ENCODE measurements at places on chromosomes 1 and 21.

GRCh38 chr1:240189386-240189989 is 97.8 kb downstream of the FMN2 start:
- peak; percentile 30 for DNase-seq

GRCh38 chr21:43020177-43020576 is 45.8 kb downstream of the PKNOX1 start:
- no peak for DNase-seq

- DNase-seq = no peak
Measured at GRCh38 chr1:3072391-3073185, 3.6 kb downstream of the PRDM16 start.

- DNase-seq = no peak
Measured at GRCh38 chr1:236753516-236753915, 41.6 kb upstream of the MTR start.

DNA sequence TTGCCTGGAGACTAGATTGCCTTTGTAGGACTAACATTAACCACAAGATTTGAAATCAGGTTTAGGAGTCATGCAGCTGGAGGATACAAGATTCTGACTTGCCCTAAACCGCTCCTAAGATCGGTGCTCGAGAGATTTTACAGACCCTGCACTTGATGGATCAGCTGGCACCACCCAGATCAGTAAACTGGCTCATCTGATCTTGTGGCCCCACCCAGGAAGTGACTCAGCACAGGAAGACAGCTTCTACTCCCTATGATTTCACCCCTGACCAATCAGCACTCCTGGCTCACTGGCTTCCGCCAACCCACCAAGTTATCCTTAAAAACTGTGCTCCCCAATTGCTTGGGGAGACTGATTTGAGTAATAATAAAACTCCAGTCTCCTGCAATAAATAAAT is 876 bp upstream of the CATSPERE start:
- peak; percentile 59 for DNase-seq

DNA sequence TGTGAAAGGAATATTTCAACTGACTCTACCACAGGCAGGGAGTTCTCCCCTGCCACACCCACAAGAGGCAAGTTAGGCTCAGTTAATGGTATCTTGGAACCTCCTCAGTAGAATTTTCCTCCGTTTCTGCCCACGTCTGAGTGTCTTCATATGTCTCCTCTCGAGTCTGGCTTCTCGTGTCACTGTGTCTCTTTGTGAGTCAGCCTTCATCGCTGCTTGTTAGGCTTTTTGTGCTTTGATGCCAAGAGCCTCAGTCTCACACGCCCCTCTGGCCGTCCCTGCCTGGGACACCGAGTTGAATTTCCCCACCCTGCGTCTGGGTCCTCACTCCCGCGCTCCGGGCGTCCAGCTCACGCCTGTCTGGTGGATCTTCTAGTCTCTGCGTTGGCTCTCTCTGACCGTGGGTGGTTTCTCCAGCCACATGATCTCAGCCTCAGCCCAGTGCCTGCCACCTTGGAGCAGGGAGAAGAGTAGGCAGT is 125.7 kb upstream of the GADD45A start:
- no peak for DNase-seq

DNA sequence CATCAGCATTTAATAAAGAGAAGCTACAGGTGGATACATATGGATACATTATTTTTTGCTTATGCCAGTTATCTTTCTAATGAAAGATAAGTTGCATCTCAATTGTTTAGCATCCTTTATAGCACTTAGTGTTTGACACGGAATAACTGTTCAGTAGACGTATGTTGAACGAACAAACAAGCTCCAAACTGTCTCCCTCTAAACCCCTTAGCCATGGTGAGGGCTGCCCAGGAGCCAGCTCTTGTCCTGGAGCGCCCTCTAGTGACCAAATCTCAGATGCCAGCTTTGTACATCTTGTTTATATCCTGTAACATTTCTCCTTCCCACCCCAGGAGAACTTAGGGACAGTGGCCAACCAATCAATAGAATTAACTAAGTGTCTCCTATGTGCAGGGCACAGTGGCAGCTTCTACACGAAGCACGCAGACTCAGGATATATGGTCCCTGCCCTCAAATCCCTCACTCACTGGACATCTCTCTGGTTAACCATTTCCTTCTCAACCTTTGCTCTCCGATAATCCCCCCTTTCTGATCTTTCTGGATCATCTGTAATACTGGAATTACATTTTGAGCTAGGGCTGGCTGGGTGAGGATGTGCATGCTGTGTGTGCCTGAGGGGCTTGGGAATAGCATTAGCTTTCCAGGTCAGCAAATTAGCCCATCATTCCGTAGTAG is 22.9 kb downstream of the KCNA10 start:
- DNase-seq = peak; percentile 88

Data from activated CD8-positive, alpha-beta T cell treated with anti-CD3 and anti-CD28 coated beads, Interleukin-2, amount 10 ng/mL, durations not matched to agents 7 days and 5 days (primary cell).